ENCODE measurements at places on chromosomes 11 and 22. TPM values are rescaled to one million over a fixed set of nuclear protein-coding genes. Genes with fewer than 3 reads are reported as not detected.

NDUFA6 gene
- 69.3 TPM for total RNA-seq

OLFML1 gene
- total RNA-seq, result not detected

FGF19 gene
- 0.05 TPM for total RNA-seq

HTR3A gene
- not detected for total RNA-seq

TSGA10IP gene
- not detected for total RNA-seq

OR51B2 gene
- total RNA-seq, result not detected

CCDC87 gene
- 0.61 TPM for total RNA-seq

CELSR1 gene
- 28.0 TPM for total RNA-seq

EFCAB6 gene
- 0.91 TPM for total RNA-seq

FAM180B gene
- not detected for total RNA-seq

KDM4E gene
- not detected for total RNA-seq

TPBGL gene
- 0.14 TPM for total RNA-seq

RELT gene
- total RNA-seq, result 9.0 TPM

SCGB1C1 gene
- total RNA-seq, result not detected

REXO2 gene
- 111 TPM for total RNA-seq

IL18 gene
- total RNA-seq, result 97.1 TPM

KCNJ11 gene
- total RNA-seq, result 3.7 TPM

C22orf42 gene
- total RNA-seq, result not detected

CDCA5 gene
- total RNA-seq, result 57.4 TPM

SCGB2A2 gene
- not detected for total RNA-seq

HEPHL1 gene
- not detected for total RNA-seq

SYT7 gene
- total RNA-seq, result 1.2 TPM

C22orf31 gene
- total RNA-seq, result not detected

DMC1 gene
- total RNA-seq, result 1.9 TPM

RASL10A gene
- 0.87 TPM for total RNA-seq

RFPL1 gene
- not detected for total RNA-seq

PRG3 gene
- total RNA-seq, result not detected

FIBIN gene
- not detected for total RNA-seq
